ENCODE measurements at places on chromosomes 5 and 9.

GRCh38 chr5:22887566-22887965 is 34.4 kb upstream of the CDH12 start:
- DNase-seq: no peak

- no peak for DNase-seq
Measured at GRCh38 chr9:5002811-5003210, 17.7 kb downstream of the JAK2 start.

- DNase-seq: no peak
Measured at GRCh38 chr5:128637031-128637430, 99.0 kb upstream of the FBN2 start.

GRCh38 chr5:60494635-60495034 is 205.3 kb downstream of the DEPDC1B start:
- no peak for DNase-seq

DNA sequence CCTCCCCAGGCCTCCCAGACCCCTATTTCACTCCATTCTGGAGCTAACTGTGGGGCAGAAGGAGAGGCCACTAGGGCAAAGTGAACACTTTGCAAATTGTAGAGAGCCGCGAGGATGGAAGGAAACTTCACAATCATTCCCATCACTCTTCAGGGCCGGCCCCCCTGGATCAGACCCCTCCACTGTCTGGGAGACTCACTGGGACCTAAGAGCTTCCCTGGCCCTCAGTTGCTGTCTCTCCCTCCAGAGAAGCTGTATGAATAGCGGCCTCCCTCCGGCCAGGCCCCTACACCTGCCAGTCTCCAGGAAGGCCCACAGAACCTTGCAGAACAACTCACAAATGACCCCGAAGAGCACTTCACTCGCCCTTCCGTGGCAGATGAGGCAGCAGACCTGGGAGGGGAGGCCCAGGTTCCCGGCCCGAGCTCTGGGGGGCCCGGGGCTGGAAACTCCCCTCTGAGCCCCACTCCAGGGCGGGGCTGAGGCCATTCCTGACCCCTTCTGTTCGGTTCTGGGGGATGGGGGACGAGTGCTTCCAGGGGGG is 141.9 kb upstream of the IER5L start:
- no peak for DNase-seq

DNA sequence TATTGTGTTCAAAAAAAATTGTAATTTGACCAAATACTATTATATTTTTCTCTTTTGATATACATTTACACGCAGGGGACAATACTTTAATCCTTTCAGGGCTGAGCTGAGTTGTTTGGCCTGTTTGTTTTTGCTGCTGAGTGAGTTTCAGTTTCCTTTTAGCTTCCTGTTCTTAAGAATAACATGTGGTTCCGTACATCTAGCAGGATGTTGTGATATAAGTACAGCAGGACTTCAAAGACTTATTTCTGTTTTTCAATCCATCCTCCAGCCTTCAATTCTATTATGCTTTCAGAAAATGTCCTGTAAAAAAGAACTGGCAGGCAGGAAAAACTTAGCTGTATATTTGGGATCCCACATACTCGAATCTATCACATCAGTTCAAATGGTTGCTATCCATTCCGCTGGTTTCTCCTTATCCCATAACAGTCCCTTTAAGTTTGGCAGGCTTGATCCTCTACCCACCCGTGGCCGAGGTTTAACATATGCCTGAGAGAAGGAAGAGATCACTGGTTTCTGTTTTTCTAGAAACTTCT is 1037.3 kb upstream of the ACO1 start:
- DNase-seq: no peak

DNA sequence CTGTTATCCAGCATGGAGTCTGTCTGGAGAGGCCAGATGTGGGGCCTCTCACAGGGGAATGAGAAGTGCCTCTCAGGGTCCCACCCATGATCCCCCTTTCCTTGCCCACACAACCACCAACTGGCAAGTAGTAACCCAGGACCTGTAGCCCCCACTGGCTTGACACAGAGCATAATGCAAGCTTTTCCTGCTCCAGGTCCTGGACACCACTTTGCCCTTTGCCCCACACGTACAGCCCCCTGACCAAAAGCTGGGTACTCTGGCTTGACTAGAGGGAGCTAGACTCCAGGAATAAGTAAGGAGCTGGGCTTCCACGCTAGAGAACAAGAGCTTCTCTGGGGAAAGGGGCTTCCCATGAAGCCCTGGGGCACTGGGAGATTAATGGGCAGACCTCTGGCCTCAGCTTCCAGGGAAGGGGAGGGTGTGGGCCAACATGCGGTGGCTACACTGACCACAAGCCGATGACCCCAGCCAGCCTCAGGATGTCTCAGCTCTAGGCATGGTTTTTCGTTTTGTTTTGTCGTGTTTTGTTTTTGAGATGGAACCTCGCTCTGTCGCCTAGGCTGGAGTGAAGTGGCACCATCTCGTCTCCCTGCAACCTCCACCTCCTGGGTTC is 109.5 kb downstream of the C9orf50 start:
- DNase-seq: no peak

DNA sequence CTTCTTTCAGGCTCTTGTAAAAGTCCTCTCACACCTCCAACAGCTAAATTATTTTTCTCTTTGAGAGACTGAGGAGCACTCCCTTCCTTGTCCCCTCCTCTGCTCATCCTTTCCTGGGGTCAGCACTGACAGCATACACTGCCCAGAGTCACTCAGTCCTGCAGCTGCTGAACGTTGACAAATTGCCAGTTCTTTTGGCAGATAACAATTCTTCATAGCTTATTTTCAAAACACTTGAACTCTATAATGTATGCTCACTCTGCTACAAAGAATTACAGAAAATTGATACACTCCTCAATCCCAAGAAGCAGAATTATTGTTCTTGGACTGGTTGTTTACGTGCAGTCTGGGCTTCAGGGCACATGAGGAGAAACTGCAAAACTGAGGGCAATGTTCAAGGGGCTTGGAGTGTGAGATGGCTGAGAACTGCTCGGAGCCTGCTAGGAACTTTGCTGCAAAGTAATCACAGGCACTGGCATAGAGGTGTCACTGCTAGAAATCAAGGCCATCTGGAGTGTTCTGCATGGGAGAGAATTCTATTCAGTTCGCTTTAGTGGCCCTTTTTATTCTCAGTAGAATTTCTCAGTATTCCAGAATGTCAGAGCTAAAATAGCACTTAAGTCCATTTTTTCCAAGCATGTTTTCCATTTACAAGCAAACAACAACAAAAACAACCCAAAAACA is 96.4 kb upstream of the SPOCK1 start:
- DNase-seq: no peak

DNA sequence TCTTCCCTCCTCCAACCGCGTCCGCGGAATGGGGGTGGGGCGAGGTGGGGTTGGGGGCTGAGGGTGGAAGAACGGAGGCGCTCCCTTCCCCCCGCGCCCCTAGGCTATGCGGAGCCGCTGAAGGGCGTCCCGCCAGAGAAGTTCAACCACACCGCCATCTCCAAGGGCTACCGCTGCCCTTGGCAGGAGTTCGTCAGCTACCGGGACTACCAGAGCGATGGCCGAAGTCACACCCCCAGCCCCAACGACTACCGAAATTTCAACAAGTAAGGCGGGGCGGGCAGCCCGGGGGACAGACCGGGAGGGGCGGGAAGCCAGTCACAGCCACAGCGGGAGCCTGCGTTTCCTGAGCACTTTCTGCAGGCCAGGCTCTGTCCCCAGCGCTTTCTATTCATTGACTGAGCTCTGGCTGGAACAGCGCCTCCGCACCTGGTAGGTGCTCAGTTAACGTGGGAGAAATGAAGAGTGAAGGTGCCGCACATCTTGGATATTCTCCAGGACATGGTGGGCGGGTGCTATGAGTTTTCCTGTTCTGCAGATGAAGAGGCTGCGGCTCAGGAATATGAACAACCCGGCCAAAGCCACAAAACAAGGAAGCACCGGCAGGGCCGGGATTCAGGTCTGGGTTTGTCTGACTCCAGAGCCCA is 11.3 kb downstream of the MYOZ3 start:
- no peak for DNase-seq

- no peak for DNase-seq
Measured at GRCh38 chr5:41263335-41263734, 50.0 kb upstream of the C6 start.

GRCh38 chr9:128902351-128903078 is 18.3 kb upstream of the PHYHD1 start:
- DNase-seq: peak; percentile 66

GRCh38 chr9:94760660-94761059 is 34.2 kb downstream of the AOPEP start:
- DNase-seq: no peak

- no peak for DNase-seq
Measured at GRCh38 chr5:101431201-101431600, 528.1 kb upstream of the ST8SIA4 start.

- DNase-seq: no peak
Measured at GRCh38 chr5:148730270-148730669, 75.9 kb upstream of the HTR4 start.

GRCh38 chr9:136119061-136119882 is 597 bp upstream of the TMEM250 start:
- no peak for DNase-seq

- no peak for DNase-seq
Measured at GRCh38 chr9:32644698-32645097, 9.2 kb upstream of the TAF1L start.

DNA sequence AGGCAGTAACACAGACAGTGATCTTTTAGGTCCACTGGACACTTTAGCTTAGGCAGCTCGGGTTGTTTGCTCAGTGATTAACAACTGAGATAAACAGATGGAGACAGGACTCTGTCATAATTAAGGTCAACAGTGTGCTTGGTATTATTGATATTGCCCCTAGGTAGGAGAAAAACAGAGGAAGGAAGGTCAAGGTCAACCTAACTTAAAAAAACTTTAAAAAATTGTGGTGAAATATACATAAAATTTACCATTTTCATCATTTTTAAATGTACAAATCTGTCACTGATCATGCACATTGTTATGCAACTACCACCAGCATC is 2.1 kb upstream of the HSPA4 start:
- DNase-seq: no peak

DNA sequence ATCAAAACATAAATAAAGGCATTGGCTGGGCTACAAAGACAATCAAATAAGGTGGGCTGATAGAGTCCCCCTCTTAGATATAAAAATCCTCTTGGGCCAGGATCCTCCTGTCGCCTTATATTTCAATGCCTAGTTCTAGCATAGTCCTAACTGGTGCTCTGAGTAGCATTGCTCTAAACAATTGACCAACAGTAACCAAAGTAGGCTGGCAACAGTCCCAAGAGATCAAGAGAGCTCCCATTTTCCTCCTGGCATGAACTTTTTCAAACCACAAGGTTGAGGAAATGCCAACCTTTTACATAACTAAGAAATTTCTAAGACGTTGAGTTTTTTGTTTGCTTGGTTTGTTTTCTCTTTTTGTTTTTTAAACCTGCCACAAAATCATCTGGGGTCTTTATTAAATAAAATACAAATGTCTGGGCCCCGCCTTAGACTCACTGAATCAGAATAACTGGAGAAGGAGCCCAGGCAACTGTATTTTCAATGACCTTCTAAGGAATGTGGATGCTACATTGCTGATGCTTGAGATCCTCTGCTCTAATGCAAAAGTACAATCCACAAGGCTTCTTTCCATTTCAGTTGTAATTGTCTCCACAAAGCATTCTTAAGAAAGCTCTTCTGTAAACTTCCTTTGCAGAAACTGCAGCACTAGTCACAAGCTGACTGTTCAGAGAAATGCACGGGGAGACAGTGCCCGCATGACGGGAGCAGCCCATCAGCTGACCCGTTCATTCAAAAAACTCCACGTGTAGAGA is 2.9 kb downstream of the SLC45A2 start:
- DNase-seq: no peak

DNA sequence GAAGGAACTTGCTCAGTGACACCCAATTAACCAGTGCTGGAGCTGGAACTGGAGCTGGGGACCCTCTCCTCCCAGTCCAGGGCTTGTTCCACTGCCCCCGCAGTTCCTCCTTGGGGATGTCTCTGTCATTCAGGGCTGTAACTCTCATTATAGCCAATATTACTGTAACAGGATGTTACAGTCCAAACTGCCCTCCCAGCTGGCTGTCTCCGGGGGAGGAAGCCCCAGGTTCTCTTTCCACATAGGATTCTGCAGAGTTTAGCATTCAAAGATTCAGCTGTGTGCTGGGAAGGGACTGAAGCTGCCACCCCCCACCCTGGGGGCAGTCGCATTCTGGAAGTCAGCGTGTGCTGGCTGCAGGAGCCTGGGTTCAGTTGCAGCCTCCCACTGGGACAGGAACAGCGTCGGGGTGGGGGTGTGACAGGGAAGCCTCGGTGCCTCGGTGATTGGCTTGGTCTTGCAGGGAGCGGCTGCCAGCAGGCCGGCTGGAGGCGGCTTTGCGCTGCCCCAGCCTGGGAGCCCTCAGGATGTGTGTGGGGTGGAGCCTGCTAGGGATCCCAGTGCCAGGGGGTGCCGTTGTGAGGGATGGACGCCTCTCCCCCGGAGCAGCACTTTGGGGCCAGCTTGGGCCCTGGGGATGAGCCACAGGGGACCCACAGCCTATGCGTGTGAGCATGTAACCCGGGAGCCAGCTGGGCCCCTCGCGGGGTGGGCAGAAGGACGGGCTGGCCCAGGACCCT is 101.1 kb downstream of the RGS3 start:
- no peak for DNase-seq

DNA sequence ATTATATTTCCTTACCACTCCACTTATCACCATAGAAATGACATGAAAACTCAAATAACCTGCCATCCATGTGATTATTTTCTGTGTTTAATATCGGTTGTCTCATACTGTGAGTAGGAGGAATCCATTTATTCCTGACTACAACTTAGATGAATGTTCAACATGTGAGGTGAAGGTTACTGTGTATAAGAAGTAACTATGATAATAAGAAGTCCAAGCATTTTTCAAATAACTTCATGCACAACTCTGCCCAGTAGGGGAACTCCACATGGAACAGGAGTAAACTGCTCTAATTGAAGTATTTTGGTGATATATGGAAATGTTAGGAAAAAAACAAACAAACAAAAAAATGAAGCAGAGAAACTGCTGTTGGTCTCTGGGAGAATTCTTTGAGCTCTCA is 447.5 kb upstream of the GRIN3A start:
- no peak for DNase-seq

DNA sequence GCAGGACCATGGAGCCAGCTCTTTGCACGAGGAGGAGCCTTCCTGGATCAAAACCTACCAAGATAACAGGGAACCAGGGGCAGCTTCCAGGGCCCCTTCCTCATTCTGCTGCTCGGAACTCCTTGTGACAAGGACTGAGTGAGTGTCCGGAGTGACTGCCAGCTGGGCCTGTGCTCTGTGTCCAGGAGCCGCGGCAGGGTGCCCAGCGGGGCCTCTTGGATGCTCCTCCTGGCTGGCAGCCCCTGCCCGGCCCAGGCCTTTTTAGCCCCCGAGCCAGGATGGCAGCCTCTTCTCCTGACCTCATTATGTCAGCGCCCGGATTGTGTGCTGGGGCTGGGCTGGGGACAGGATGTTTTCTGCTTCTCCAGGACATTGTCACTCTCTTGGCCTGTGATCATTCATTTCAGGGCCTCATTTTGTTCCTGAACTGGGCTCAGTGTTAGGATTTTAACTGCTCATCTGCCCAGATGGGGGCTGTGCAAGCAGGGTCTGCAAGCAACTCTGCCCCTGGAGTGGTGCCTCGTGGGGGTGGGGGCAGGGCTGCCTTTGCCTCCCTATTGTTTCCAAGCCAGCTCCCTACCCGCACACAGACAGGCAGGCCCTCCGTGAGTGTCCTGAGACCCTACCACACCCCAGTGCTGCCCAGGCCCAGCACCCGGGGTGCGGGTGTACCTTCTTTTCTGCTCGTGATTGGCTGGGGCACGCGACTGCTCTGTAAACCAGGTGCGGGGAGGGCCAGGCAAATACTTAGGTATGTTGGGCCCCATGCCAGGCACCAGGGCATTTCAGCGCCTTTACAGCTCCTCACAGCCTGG is 161.6 kb downstream of the COL23A1 start:
- DNase-seq: no peak

Data from stimulated activated CD4-positive, alpha-beta T cell treated with anti-CD3 and anti-CD28 coated beads, TNF-alpha, amount 100 ng/mL, for 24 hours (primary cell).